ENCODE measurements at places on chromosomes 1 and 21.

GRCh38 chr1:19122668-19123067 is 87.4 kb downstream of the UBR4 start:
- no peaks in the 10 kb centered on the region for H3K4me1 ChIP-seq
- H3K27me3 ChIP-seq, result no peaks in the 10 kb centered on the region
- DNase-seq, result no peak
- no peak overlapping the region for H3K4me3 ChIP-seq
- H3K36me3 ChIP-seq, result peaks cover 89% of the 10 kb centered on the region

- no peaks in the 10 kb centered on the region for H3K27me3 ChIP-seq
- no peaks in the 10 kb centered on the region for H3K36me3 ChIP-seq
- H3K27ac ChIP-seq, result no peak overlapping the region
- no peak overlapping the region for H3K4me3 ChIP-seq
- no peak for DNase-seq
- peaks cover 17% of the 10 kb centered on the region for H3K4me1 ChIP-seq
Observed at GRCh38 chr1:115400891-115401290, 62.8 kb upstream of the NGF start.

DNA sequence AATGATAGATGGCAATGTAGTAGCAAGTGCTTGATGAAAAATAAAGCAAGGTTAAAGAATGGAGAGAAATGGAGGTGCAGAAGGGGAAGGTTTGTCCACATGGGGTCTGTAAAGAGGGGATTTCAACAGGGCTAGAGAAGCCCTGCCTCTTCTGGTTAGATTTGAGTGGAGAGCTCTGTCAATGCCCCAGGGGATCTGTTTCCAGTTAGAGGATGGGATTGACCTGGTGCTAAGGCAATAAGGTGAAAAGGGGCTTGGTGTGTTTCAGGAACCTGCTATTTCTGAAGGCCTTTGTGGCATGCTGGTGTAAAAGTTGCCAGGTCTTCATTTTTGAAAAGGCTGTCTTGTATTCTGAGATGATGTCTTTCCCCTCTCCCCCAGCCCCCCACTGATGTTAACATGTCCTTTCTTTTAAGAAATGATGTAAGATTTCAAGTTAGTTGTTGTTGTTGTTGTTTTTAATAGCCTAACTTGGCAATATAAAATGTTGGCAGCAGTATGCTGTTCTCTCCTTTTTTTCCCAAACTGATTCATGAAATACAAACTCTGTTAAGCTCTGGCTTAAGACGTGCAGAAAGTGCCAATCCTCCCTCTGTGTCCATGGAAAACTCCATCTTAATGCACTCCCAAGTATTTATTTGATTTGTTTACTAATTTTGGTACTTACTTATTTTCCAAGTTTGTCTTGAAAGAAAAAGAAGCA is 370.3 kb upstream of the ADGRL2 start:
- DNase-seq, result no peak
- H3K36me3 ChIP-seq, result no peaks in the 10 kb centered on the region
- H3K4me1 ChIP-seq, result no peaks in the 10 kb centered on the region
- no peak overlapping the region for H3K27ac ChIP-seq

GRCh38 chr1:164559342-164560051 is 513 bp downstream of the PBX1 start:
- no peaks in the 10 kb centered on the region for H3K36me3 ChIP-seq
- no peaks in the 10 kb centered on the region for H3K4me1 ChIP-seq
- peak overlapping the region; percentile 81 for H3K27ac ChIP-seq
- peak overlapping the region; percentile 92 for H3K4me3 ChIP-seq
- no peak for DNase-seq

DNA sequence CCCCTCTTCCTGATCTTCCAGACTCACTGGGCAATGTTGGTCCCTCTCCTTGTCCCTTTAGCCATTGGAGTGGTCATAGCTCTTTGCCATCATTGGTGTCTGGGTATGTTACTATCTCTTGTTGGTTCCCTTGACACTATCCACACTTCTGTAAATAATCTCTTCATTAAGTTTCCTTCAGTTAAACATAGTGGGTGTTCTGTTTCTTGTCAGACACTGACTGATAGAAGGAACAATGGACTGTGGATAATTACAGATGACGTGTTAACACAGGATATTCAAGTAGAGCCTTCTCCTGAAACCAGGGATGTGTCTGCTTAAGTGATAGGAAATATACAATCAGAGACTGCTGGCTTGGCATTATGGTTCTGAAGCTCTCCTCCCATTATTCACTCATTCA is 458.3 kb upstream of the USP24 start:
- no peaks in the 10 kb centered on the region for H3K27me3 ChIP-seq
- peaks cover 28% of the 10 kb centered on the region for H3K4me1 ChIP-seq
- no peak overlapping the region for H3K27ac ChIP-seq
- no peak for DNase-seq
- H3K36me3 ChIP-seq, result no peaks in the 10 kb centered on the region

DNA sequence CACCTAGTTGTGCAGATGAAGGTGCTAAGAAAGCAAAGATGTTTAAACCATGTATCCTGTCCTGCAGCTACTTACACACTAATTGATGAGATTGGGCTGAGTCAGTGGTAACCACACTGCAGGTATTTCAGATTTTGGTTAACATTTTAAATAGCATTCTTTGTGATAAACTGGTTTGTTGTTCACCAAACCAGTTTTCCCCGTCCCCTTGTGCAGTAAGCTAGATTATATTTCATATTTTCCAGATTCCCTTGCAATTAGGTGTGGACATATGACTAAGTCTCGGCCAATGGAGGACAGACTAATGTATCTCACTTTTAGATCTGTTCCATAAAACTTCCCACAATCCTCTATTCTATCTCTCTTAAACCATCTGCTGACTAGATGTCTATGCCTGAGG is 320.4 kb downstream of the RWDD3 start:
- H3K27me3 ChIP-seq, result no peaks in the 10 kb centered on the region
- H3K36me3 ChIP-seq, result no peaks in the 10 kb centered on the region
- H3K4me1 ChIP-seq, result no peaks in the 10 kb centered on the region
- no peak overlapping the region for H3K27ac ChIP-seq
- DNase-seq, result no peak

DNA sequence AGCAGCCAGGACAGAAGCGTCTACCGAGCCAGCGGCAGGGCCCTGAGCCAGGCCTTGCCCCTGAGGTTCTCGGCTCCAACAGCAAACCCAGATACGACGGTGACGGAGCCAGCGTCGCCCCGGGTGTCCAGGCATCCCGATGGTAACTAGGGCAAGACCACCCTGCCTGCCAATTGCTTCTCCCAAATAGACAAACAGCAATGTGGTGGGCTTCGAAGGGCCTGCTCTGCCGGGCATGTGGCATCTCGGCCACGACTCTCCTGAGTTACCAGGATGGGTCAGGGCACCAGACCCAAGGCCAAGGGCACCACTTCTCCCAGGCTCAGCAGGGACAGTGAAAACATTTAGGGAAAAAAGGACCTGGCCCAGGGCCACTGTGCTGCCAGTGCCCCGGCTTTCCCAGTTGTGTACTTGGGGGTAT is 3.2 kb upstream of the ACTRT2 start:
- H3K27ac ChIP-seq, result no peak overlapping the region
- DNase-seq, result no peak
- no peaks in the 10 kb centered on the region for H3K36me3 ChIP-seq
- H3K4me3 ChIP-seq, result no peak overlapping the region
- H3K4me1 ChIP-seq, result peaks cover 2% of the 10 kb centered on the region

- no peak overlapping the region for H3K27ac ChIP-seq
- no peak overlapping the region for H3K4me3 ChIP-seq
- no peak for DNase-seq
- no peaks in the 10 kb centered on the region for H3K4me1 ChIP-seq
- no peaks in the 10 kb centered on the region for H3K36me3 ChIP-seq
Observed at GRCh38 chr21:42768324-42769121, 110.8 kb downstream of the WDR4 start.

DNA sequence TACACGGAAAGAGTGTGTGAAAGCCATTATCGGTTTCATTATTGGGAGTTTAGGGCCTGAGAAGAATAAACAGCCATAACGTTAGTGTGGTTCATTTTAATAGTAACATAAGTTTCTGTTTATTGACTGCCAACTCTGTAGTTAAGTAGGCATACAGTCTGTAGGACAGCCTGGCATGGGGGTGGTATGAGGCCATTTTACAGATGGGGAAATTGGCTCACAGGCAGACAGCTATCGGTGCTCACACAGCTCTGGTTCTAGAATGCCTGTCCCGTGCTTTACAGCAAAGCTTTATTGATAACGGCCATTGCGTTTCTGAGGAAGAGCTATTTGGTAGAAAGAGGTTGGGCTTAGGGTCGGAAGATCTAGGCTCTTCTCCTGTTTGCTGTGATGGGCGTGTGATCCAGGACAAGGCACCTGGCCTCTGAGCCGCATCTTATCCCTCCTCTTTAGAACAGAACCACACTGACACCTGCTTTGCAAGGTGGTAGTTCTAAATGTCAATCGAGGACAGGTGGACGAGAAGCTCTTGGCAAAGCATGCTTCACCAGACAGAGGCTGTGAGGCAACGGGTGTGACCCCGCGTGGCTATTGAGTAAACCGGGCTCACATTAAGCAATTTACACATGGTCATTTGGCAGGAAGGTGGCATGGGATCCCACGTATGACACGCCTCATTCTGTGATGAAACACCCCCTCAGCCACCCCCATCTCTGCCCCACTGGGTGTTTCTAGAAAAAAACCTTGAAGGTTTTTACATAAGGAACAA is 14.9 kb downstream of the ETS2 start:
- peaks cover 72% of the 10 kb centered on the region for H3K36me3 ChIP-seq
- no peak for DNase-seq
- H3K27ac ChIP-seq, result peak overlapping the region; percentile 84

DNA sequence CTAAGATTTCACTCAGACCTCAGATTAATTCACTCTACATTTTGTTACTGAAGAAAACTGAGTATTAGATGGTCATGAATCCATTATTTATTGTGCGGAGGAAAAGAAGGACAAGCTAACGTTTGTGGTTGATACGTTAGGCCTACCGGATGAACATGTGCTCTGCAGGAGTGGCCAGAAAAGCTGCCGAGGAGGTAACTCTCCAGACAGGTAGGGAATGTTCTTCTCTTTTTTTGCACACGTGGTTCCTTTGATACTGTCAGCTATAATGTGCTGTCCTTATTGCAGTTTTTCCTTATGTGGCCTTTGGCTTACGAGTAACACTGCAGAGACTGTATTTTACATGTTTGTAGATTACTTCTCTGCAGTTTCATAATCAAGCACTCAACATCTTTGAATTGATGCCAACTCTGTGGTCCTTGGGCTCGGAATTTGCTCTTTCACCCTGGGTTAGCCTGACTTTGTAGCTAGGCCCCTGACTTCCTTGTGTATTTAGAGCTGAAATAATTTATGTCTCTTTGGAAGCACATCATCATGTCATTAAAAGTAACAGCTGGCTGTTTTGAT is 13.6 kb downstream of the MTR start:
- H3K4me1 ChIP-seq, result no peaks in the 10 kb centered on the region
- no peak overlapping the region for H3K27ac ChIP-seq
- no peaks in the 10 kb centered on the region for H3K27me3 ChIP-seq

DNA sequence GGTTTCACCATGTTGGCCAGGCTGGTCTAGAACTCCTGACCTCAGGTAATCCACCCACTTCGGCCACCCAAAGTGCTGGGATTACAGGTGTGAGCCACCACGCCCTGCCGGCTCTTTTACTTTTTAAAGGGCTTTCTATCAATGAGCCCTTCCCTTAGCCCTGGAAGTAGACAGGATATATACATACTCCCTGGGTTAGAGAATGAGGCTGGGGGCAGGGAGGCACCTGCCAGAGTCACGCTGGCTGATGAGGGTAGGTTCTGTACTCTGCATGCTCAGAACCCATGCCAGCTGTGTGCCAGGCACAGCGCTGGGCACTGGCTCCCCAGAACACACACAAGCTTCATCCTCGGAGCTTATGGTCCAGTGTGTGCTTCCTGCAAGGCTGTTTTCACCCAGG is 113.6 kb upstream of the IPO9 start:
- H3K27me3 ChIP-seq, result no peaks in the 10 kb centered on the region
- peak overlapping the region; percentile 55 for H3K4me3 ChIP-seq
- H3K36me3 ChIP-seq, result peaks cover 5% of the 10 kb centered on the region
- H3K27ac ChIP-seq, result peak overlapping the region; percentile 97
- no peak for DNase-seq
- peaks cover 87% of the 10 kb centered on the region for H3K4me1 ChIP-seq

- no peak overlapping the region for H3K27ac ChIP-seq
- H3K4me1 ChIP-seq, result no peaks in the 10 kb centered on the region
- H3K4me3 ChIP-seq, result no peak overlapping the region
- no peak for DNase-seq
- no peaks in the 10 kb centered on the region for H3K27me3 ChIP-seq
- H3K36me3 ChIP-seq, result no peaks in the 10 kb centered on the region
Observed at GRCh38 chr1:111099289-111099688, 40.6 kb downstream of the DRAM2 start.

GRCh38 chr1:3329640-3330281 is 124.7 kb upstream of the ARHGEF16 start:
- peak overlapping the region; percentile 23 for H3K4me3 ChIP-seq
- no peaks in the 10 kb centered on the region for H3K27me3 ChIP-seq
- H3K36me3 ChIP-seq, result no peaks in the 10 kb centered on the region

- DNase-seq, result no peak
- no peaks in the 10 kb centered on the region for H3K36me3 ChIP-seq
- H3K27me3 ChIP-seq, result no peaks in the 10 kb centered on the region
- peaks cover 57% of the 10 kb centered on the region for H3K4me1 ChIP-seq
- no peak overlapping the region for H3K4me3 ChIP-seq
Observed at GRCh38 chr1:243738020-243738419, 112.0 kb downstream of the AKT3 start.

DNA sequence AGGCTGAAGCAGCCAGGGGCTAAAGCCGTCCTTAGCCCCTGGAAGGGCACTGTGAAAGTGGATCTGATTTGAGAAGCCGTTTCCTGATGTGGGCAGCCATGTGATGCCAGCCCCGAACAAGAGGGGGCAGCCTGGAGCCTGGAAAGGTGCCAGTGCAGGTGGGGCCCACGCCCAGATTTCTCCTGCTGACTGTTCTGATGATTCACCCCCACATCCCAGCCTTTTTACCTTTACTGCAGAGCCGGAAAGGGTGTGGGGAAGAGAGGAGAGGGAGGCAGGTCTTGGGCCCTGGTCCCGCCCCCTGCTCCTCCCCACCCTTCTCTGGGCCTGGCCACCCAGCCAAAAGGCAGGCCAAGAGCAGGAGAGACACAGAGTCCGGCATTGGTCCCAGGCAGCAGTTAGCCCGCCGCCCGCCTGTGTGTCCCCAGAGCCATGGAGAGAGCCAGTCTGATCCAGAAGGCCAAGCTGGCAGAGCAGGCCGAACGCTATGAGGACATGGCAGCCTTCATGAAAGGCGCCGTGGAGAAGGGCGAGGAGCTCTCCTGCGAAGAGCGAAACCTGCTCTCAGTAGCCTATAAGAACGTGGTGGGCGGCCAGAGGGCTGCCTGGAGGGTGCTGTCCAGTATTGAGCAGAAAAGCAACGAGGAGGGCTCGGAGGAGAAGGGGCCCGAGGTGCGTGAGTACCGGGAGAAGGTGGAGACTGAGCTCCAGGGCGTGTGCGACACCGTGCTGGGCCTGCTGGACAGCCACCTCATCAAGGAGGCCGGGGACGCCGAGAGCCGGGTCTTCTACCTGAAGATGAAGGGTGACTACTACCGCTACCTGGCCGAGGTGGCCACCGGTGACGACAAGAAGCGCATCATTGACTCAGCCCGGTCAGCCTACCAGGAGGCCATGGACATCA is at the start of gene SFN:
SFN (plus strand) TSS at position 369 of the 904 bp plus-strand sequence; CDS start at position 433, 64 bp downstream.
- peak within 1 kb of the TSS; percentile 84 for H3K27ac ChIP-seq
- H3K4me1 ChIP-seq, result peaks cover 15% of the 10 kb centered on the region
- H3K27me3 ChIP-seq, result no peaks in the 10 kb centered on the region
- peak within 1 kb of the TSS; percentile 80 for H3K4me3 ChIP-seq

Measured in thoracic aorta (tissue), 2 donors.